ENCODE measurements at places on chromosomes 4 and X. TPM values are rescaled to one million over a fixed set of nuclear protein-coding genes. Genes with fewer than 3 reads are reported as not detected.

GRCh38 chr4:99378876-99379275 is 26.3 kb upstream of the ADH1C start:
- no peaks in the 10 kb centered on the region for H3K36me3 ChIP-seq
- H3K27me3 ChIP-seq = no peaks in the 10 kb centered on the region
- H3K27ac ChIP-seq = no peak overlapping the region
- no peak for DNase-seq
- H3K4me3 ChIP-seq = no peak overlapping the region

GRCh38 chrX:35829501-35829900 is 31.4 kb downstream of the MAGEB16 start:
- no peak overlapping the region for H3K27ac ChIP-seq
- H3K4me3 ChIP-seq = no peak overlapping the region
- no peaks in the 10 kb centered on the region for H3K4me1 ChIP-seq
- no peaks in the 10 kb centered on the region for H3K36me3 ChIP-seq

GRCh38 chr4:154691229-154691628 is 52.6 kb upstream of the LRAT start:
- no peaks in the 10 kb centered on the region for H3K27me3 ChIP-seq
- no peak for DNase-seq
- H3K4me3 ChIP-seq = no peak overlapping the region
- H3K4me1 ChIP-seq = no peaks in the 10 kb centered on the region
- H3K27ac ChIP-seq = no peak overlapping the region
- no peaks in the 10 kb centered on the region for H3K36me3 ChIP-seq

DNA sequence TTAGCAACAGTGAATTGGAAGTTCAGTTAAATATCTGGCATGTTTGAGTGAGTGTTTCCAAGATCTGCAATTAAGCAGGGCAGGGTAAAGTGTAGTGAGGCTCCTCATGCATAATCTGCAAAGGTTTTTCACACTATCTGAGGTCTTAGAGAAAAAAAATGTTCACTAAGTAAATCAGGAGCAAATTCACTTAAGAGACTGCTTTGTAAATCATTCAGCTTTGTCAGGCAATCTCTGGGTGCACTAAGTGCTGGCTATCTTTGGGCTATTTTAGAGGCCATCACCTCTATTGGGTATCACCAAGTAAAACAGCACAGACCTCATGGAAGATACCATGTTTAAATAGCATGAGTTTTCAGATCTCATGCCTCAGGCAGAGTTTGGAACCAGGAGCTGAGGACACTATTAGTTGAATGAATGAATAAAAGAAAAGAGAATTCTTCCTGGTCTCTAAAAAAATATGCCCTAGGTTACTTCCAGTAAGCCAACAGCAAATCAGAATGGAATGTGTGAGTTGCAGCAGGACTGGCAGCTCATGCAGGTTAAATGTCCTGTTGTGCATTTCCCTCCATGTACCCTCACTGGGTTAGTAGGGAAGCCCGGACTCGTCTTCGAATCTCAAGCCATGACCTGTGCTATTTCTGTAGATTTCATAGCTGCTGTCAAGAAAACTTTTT is 195.3 kb downstream of the KCNIP4 start:
- no peak overlapping the region for H3K27ac ChIP-seq
- no peaks in the 10 kb centered on the region for H3K27me3 ChIP-seq
- H3K4me1 ChIP-seq = peaks cover 12% of the 10 kb centered on the region
- H3K4me3 ChIP-seq = no peak overlapping the region

CPXCR1 gene
- total RNA-seq = not detected

XPNPEP2 gene
- total RNA-seq = 22.3 TPM

C4orf50 gene
- 0.49 TPM for total RNA-seq

SCRG1 gene
- 0.49 TPM for total RNA-seq

TCEAL5 gene
- total RNA-seq = 0.98 TPM

IL13RA1 gene
- total RNA-seq = 25.8 TPM

All from vagina (tissue), 2 donors.